Choroid plexus epithelial cell (primary cell): ENCODE measurements at places on chromosomes 6 and 20.
A peak's percentile ranks its signal among the peaks of the same experiment; 100 is the strongest.

DNA sequence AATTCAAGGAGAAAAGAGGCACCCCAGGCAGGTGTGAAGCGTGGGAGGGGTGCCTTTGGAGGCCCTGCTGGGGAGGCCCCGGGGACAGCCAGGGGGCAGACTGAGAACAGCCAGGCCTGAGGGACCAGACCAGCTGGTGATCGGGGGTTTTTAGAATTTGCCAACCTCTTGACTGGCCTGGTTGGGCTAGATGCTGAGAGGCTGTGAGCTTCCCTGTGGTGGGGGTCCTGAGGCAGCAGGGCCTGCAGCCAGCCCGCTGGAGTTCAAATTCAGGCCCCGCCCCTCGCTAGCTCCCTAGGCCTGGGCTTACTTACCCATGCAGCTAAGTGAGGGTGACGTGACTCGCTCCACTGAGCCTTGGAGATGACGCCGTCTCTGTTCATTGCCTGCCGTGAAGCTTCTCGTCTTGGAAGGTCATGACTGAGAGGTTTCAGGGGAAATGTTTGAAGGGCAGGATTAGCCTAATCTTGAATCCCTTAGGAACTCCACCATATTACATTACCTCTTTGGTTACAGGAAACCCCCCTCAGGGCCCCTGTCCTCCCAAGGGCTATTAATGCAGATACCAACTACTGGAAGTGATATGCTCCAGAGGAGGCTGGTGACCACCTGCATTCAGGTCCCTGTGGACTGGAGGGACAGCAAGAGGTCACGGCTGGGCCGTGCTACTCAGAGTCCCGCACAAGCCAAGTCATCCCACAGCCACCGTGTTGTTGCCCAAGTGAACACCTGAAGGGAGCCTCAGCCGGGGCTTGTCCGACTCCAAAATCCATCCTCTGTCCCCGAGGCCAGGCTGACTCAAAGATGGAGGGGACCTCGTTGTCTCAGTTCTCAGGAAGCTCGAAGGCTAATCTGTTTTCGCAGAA, 73.9 kb upstream of the DUSP22 start:
- no peak for DNase-seq

- DNase-seq: no peak
Measured at GRCh38 chr6:23272536-23272935, 703.2 kb downstream of the HDGFL1 start.

DNA sequence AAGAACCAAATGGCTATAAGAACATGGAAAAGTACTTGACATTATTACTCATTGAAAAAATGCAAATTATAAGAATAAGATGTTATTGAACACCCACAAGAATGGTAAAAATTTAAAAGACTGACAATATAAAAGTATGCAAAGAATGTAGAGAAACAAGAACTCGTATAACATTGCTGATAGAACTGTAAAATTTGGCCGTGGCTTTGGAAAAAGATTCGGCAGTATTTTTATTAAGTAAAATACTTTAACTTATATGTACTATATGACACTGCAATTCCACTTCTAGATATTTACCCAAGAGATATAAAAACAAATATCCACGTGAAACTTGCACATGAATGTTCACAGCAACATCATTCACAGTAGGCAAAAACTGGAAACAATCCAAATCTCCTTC, 239.2 kb downstream of the TPBG start:
- peak; percentile 19 for DNase-seq

DNA sequence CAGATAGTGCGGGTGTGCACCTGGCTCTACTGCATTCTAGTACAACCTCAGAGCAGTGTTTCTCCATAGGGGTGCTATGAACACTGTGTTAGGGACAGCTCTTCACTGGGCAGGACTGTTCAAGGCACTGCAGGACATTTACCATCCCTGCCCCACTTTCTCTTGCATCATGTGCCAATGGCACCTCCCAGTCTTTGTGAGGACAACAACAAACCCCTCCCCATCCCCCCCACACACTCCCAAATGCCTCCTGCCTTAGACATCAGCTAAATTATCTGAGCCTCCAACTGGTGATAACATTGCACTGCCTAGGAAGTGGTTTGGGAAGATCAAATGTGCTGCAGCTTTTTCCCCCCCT, 98.9 kb downstream of the FYN start:
- no peak for DNase-seq

GRCh38 chr20:32570401-32571190, 14.5 kb downstream of the NOL4L start:
- DNase-seq: peak; percentile 93

DNA sequence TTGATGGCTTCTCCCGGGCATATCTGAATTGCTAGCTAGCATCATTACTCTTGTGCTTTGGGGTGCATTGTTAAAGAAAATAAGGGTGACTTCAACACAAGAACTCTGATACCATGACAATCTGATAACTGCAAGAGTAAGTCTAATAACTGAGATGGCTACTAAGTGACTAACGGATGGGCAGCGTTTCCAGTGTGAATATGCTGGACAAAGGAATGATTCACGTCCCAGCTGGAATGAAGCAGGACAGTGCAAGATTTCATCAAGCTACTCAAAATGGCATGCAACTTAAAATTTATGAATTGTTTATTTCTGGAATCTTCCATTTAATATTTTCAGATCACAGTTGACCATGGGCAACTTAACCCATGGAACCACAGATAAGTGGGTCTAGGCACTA, 31.7 kb downstream of the MOXD1 start:
- peak; percentile 43 for DNase-seq

- DNase-seq: no peak
Measured at GRCh38 chr20:60113024-60113724, 155.0 kb downstream of the CDH26 start.

DNA sequence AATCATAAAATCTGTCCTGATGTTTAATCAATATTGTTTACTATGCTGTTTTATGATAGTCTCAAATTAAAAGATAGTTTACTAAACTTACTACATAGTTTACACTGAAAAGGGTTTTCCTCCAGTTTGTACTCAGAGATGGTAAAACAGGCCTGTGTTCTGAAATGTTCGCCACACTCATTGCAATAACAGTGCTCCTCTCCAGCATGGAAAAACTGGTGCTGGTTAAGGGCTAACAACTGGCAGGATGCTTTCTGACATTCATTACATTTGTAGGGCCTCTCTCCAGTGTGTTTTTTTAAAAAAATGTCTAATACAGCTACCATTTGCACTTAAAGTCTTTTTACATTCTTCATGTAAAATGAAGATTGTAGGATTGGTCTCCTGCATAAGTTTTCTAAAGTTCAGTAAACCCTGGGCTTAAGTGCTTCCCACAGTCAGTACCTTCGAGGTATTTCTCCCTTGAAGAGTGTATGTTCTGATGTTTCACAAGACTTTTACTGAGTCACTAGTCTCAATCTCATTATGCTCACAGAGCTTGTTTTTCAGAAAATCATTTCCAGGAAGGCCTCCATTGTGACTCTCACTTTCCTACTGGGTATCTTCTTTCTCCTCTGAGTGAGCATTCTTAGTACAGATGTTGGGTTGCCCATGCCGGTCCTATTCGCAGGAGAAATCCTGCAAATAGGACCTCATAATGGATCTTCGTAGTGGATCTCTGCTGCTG, 8.7 kb upstream of the ZSCAN12 start:
- DNase-seq: peak; percentile 23

DNA sequence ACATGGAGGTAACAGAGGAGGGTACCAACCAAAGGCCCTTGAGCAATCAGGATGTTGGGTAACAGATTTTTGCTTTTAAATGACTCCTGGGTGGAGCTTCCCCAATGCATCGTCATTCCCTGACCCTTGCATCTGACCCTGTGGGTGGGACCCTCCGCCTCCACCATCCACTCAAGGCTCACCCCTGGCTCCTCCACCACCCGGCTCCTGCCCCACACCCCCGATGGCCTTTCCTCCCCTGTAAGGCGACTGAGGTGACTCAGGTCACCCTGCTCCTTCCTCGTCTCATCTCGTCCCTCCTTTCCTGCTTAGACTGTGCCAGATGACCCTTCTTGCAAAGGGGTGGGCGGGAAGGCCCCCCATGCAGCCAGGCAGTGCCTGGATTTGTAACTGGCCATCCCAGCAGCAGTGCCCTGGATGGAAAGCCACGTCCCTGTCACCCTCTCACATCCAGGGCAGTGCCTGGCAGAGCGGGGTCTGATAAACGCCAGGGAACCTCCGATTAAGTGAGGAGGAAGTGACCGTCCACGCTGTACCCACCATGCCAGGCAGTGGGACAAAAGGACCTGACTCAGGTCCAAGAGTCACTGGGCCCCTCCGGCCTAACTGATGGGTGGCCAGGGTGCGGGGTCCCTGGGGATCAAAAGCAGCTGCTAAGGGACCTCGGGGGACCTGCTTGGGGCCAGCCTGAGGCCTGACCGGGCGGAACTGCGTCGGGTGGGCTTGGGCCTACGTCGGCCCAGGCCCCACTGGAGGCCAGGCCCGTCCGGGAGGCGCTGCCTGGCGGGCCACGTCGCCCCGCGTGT, 624 bp upstream of the NPEPL1 start:
- peak; percentile 39 for DNase-seq
